ENCODE measurements at places on chromosomes 2 and 18.
A peak's percentile ranks its signal among the peaks of the same experiment; 100 is the strongest.

- DNase-seq = no peak
Measured at GRCh38 chr2:206876216-206876860, 63.0 kb upstream of the CPO start.

- peak; percentile 3 for DNase-seq
Measured at GRCh38 chr2:15163326-15163725, 397.8 kb downstream of the NBAS start.

DNA sequence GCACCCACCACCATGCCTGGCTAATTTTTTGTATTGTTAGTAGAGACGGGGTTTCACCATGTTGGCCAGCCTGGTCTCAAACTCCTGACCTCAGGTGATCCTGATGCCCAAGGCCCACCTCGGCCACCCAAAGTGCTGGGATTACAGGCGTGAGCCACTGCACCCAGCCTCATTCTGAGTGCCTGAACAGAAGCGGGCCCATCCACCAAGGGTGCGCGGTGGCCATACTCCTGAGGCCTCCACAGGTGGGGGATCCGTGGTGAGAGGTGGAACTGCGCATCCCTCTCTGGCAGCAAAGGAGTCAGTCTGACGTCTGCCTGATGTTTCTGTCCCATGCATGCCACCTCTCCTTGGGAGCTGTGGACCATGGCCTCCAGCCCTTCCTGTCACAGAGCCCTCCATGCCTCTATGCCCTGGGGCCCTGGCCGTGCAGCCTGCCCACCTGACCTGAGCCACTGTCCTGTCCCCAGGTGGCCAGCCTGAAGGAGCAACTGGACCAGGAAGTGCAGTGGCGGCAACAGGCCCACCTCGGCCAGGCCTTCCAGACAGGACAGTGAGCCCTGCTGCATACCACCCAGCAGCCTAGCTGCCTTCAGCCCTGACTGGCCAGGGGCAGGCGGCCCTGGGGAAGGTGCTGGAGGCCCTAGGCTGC is 7.6 kb upstream of the SNED1 start:
- no peak for DNase-seq

DNA sequence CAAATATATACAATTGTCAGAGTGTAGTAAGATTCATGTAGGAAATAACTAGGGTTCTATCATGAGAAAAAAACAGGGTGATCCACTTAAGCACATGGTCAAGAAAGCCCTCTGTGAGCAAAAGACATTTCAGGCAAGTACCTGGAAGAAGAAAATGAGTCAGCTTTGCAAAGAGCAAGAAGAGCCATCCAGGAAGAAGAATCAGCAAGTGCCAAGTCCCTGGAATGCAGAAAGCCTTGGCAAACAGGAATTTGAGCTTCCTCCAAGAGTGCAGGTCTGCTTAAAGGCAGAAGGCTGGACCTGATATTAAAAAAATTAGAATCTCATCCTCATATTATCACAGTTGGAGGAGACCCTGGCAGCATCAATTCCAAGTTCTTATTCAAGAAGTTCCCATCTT is 188.5 kb upstream of the CELF4 start:
- DNase-seq = no peak

DNA sequence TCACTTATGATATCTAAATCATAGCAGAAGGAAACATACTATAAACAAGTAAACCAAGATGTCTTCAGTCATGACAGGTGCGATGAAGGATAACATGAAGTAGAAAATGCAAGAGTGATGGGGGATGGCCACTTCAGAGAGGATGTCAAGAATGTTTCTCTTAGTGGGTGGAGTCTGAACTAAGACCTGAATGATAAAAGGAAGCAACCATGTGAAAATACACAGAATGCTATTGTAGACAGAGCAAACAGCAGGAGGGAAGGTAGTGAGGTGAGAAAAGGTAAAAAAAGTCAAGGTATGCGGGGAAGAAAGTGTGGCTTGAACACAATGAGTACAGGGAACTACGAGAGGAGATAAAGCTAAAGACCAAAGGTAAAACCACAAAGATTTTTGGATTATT is 341.6 kb downstream of the FBXO15 start:
- DNase-seq = no peak

DNA sequence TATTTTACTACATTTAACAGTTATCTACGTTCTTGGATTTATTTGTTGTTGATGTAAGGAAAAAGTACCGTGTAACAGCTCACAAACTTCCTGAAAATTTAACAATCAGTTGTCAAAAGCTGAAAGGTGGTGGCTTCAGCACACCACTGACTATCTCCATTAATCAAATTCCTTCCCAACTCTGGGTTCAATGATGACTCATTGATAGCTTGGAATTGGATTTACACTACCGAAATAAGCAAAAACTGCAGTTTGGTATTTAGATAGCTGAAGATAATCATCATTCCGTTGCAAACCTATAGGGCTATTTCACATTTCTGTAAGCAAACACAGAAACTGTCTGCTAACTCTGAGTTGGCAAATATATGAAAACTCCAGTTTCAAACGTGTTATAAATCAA is 322.3 kb upstream of the TFPI start:
- DNase-seq = no peak

DNA sequence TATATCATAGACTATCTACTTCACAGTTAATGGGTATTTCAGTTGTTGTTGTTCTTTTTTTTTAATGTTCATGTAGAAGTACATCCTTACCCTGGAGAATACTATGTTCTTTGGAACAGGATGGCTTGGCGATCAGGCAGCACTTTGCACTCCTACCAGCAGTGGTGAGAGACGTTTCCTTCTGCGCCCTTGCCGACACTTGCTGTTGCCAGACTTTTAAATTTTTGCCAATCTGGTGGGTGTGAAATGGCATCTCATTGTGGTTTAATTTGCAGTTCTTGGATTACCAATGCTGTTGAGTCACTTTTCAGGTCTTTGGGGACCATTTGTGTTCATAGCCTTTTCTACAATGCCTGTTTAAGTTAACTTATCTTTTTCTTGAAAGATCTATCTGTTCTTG is 197.3 kb downstream of the SH3RF3 start:
- no peak for DNase-seq

All from foreskin fibroblast (primary cell).